ENCODE measurements at places on chromosomes 12 and 14. TPM values are rescaled to one million over a fixed set of nuclear protein-coding genes. Genes with fewer than 3 reads are reported as not detected.

SART3 gene
- total RNA-seq: 67.8 TPM

GRIN2B gene
- under 0.01 TPM for total RNA-seq

TMEM233 gene
- 0.38 TPM for total RNA-seq

ACSS3 gene
- 4.9 TPM for total RNA-seq

- no peaks in the 10 kb centered on the region for H3K36me3 ChIP-seq
- no peaks in the 10 kb centered on the region for H3K4me1 ChIP-seq
- DNase-seq: no peak
Observed at GRCh38 chr14:20668969-20669368, 15.4 kb upstream of the RNASE4 start.

DNA sequence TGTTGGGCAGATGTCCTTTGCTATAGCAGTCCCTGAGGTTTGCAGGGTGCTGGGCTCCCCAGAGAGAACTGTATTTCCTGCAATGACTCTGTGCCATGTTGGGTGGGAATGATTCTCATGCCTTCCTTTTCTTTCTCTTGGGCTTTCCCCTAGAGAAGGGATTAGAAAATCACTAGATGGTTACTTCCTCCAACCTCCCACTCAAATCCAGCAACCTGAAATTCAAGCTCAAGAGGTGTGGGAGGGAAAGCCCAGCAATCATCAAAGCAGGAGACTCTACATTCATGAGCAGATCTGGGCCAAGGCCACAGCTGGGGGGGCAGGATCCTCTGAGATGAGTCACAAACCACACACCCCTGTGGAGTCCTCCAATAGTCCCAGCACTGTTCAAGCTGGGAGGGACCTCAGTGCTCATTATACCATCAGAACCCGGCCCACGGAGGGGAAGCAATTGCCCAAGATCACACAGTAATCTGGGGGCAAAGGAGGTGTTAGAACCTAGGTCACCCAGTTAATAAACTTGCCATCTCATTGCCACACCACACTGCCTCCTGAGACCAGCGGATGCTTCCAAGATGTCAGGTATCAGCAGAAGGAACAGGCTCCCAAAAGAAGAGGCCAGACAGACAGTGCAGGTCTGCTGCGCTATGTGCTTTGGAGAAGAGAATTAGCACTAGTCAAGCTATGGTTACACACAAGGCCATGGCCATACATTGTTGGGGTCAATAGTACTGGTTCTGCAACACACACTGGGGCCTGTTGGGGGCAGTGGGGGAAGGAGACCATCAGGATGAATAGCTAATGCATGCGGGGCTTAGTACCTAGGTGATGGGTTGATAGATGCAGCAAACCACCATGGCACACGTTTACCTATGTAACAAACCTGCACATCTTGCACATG lies 65.7 kb downstream of the TTC9 start:
- no peak overlapping the region for H3K4me3 ChIP-seq
- no peaks in the 10 kb centered on the region for H3K4me1 ChIP-seq
- H3K27me3 ChIP-seq: no peaks in the 10 kb centered on the region
- no peak for DNase-seq
- no peaks in the 10 kb centered on the region for H3K36me3 ChIP-seq

DNA sequence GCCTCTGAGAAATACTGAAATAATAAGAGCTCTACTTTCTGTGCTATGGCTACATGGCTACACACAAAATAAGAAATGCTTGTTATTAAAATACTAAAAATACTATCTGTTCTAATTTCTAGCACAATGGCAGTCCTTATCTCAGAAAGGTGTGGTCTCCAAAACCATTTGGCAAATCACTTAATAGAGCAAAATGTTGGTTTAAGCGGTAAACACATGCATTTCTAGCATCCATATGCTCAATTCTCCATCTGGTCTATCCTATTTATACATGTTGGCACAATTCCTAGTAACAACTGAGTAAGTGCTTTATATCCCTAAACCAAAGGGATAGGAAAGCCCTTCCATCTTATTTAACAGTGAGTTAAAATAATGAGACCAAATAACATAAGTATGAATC lies 107.0 kb downstream of the PAPLN start:
- no peak for DNase-seq
- no peak overlapping the region for H3K27ac ChIP-seq
- H3K4me1 ChIP-seq: no peaks in the 10 kb centered on the region
- H3K4me3 ChIP-seq: no peak overlapping the region
- H3K27me3 ChIP-seq: no peaks in the 10 kb centered on the region

- H3K27me3 ChIP-seq: no peaks in the 10 kb centered on the region
- peak overlapping the region; percentile 96 for H3K27ac ChIP-seq
- H3K4me1 ChIP-seq: no peaks in the 10 kb centered on the region
- peak overlapping the region; percentile 94 for H3K4me3 ChIP-seq
- no peak for DNase-seq
Observed at GRCh38 chr12:120470150-120470784, 719 bp upstream of the SRSF9 start.

DNA sequence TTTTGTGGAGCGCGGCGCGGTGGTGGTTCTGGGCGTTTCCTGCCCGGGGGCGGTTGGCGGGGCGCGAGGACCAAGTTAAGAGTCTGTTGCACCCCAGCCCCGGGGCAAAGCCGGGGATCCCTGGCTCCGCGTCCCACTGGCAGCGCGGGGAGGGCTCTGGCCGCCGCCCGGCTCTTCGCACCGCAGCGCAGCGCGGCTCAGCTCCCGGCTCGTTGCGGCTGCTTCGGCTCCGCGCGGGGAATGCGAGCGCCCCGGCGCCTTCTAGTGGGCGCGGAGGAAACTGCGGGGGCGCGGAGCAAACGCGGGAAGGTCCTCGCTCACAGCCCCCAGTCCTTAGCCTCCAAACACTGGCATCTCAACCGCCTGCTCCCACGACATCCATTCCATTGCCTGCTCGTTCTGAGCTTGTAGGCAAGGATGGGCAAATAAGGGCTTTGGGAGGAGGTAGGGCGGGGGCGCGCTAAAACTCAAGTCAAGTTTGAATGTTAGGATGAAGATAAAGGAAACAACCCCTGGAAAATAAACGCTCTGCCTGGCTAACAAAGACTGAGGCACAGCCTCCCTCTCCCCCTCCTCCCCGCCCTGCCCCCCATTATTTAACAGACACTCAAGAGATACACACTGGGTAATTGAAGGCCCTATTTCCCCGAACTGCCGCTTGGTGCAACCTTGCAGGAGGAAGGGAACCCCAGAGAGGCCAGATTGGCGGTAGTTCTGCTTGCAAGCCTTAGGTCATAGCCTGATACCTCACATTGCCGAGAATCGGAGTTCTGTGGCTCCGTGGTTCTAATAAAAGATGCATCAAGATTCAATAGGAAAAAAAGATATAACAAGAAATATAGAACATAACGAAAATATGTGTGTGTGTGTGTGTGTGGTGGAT lies at the start of gene B4GALNT1:
TSS of gene B4GALNT1 (minus strand) at position 244 of the 883 bp plus-strand sequence. CDS start 1,069 bp downstream, outside the sequence.
- DNase-seq: peak; percentile 47
- H3K4me3 ChIP-seq: peak within 1 kb of the TSS; percentile 37
- H3K27me3 ChIP-seq: peaks cover 15% of the 10 kb centered on the region

GRCh38 chr12:16189849-16190248 lies 87.6 kb downstream of the SLC15A5 start:
- H3K4me3 ChIP-seq: no peak overlapping the region
- no peak for DNase-seq
- no peaks in the 10 kb centered on the region for H3K36me3 ChIP-seq

DNA sequence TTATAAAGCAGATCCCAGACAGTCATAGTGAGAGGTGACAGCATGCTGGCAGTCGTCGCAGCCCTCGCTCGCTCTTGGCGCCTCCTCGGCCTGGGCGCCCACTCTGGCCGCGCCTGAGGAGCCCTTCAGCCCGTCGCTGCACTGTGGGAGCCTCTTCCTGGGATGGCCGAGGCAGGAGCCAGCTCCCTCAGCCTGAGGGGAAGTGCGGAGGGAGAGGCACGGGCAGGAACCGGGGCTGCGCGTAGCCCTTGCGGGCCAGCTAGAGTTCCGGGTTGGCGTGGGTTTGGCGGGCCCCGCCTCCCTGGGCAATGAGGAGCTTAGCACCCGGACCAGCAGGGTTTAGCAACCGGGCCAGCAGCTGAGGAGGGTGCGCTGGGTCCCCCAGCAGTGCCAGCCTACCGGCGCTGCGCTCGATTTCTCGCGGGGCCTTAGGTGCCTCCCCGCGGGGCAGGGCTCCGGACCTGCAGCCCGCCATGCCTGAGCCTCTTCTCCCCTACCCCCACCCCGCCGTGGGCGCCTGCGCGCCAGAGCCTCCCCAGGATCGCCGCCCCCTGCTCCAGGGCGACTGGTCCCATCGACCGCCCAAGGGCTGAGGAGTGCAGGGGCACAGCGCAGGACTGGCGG lies 451.2 kb upstream of the DCN start:
- no peaks in the 10 kb centered on the region for H3K36me3 ChIP-seq
- H3K4me3 ChIP-seq: no peak overlapping the region
- DNase-seq: peak; percentile 38

All from Peyer's patch (tissue), 4 donors.